HL-60 (cell line): ENCODE measurements at places on chromosomes 12 and 14.

DNA sequence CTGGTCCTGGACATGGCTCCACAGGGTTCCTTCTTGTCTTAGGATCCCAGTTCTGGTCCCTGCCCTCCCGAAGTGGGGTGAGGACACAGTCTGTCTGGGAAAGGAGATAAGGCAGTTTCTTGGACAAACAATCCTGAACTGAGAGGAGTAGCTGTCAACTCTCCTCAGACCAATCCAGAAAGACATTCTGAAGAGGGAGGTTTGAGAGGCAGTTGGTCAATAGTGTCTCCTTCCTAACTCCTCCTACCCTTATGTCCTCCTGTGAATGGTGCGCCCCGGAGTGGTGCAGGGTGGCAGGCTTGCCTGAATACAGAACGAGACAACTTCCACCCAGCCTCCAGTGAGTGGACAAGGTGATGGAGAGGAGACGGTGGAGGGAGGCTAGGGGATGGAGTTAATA is 15.4 kb upstream of the ASIC1 start:
- DNase-seq: no peak

DNA sequence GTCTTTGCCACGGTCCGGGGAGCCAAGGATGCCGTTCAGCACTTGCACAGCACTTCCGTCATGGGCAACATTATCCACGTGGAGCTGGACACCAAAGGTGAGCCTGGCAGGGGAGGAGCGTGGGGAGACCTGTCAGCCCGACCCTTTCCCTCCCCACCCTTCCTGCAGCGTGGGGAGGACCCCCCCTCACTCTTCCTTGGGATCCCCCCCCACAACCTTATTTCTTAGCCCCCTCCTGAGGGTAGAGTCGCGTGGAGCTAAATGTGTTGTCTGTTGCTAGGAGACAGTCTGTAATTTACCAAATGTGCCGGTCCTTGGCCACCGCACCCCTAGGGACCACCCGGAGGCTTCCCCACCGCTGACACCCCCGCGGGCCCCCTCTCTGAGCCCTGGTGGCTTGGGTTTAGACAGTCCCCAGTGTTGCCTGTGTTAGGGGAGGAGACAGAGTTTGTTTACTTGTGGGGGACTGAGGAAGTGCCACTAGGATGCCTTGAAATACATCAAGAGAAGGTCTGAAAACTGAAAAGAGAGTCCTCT is 2.3 kb downstream of the SETD1B start:
- no peak for DNase-seq

- no peak for DNase-seq
These were observed 1070.6 kb downstream of the TRHDE start for GRCh38 chr12:73342733-73343132.

DNA sequence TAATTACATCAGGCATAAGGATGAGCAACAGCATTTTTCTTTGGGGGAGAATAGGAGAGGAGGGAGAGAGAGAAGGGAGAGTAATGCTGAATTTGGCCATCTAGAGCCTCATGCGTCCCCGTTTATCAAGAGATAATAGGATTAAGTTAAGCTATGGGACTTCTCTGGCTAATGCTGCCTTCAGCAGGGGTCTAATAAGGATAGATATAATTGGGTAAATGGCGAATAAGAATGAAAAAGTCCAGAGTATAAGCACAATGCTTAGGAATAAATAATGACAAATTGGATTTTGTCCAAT is 470.0 kb downstream of the EGLN3 start:
- no peak for DNase-seq

- DNase-seq: no peak
These were observed 10.7 kb downstream of the GPRC5A start for GRCh38 chr12:12902036-12902435.

DNA sequence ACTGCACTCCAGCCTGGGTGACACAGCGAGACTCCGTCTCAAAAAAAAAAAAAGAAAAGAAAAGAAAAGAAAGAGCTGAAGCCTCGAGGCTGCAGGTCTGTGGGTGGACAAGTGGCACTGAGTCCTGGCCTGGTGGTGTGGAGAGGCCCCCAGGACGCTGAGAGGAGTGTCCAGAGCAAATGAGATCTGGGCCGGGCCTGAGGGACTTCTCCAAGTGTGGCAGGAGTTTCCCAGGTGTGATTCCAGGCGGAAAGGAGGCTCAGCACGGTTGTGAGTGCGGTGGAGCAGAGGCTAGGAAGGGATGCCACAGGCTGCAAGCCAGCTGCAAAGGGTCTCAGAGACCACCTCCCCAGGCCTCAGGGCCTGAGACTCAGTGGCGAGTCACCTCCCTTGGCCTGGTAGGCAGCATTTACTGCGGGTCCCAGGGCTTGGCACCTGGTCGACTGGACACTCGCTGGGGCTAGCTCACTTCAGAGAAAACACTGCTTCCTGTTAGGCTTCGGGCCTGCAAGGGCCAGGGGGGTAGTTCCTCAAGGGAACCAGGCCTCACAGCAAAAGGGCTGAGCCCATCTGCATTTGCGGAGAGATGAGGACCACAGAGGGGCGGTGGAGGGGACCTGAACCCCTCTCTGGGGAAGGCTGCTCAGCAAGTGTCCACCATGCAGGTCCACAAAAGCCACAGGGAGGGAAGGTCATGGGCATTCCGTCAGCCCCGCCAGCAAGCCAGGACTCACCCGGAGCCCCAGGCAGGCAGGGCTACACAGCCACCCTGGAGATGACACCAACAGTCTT is 11.7 kb downstream of the TTC7B start:
- no peak for DNase-seq

GRCh38 chr12:112862636-112863290 is 44.0 kb upstream of the OAS1 start:
- DNase-seq: no peak

DNA sequence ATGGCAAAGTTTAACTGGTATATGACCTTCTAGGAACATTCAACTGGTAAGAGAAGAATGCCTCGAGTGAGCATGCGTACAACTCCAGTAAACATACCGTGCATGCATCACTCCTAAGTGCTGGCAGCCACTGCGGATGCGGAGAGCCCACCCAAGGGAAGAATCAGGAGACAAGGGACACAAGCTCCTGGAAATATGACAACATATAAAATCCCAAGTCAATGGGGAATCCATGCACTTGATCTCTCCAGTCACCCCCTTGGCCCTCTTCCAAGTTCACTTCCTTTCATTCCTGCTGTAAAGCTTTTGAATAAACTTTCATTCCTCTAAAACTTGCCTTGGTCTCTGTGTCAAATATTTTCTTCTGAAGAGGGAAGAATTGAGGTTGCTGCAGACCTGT is 168.7 kb upstream of the TMCC3 start:
- DNase-seq: no peak

DNA sequence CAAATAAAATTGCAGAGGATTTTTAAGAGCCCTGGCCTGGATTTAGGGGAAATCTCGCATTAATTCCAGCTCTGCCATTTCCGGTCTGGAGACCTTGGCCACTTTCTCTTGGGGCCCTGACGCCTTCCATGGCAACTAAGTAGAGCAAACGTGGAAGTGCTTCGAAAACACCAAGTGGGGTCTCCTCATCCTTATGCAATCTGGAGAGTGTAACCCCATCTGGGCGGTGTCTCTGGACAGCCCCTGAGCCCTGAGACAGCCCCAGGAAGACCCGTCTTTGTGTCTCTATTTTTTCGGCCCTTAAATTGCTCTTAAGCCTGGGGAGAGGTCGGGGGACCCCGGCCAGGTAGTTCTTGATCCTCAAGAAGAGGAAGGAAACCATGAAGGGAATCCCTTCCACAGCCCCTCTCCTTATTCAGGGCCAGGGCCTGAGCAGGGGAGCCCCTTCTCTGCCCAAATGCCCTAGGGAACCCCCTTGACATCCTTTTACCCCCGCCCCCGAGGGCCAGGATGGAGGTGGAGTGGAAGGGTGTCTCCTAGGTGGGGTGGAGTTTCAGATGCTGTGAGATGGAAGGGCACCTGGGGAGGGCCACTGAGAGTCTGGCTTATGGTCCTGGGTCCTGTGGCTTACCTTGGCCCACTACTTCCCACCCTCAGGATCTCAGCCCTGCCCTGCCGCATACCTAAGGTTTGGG is 17.6 kb upstream of the NR4A1 start:
- no peak for DNase-seq

DNA sequence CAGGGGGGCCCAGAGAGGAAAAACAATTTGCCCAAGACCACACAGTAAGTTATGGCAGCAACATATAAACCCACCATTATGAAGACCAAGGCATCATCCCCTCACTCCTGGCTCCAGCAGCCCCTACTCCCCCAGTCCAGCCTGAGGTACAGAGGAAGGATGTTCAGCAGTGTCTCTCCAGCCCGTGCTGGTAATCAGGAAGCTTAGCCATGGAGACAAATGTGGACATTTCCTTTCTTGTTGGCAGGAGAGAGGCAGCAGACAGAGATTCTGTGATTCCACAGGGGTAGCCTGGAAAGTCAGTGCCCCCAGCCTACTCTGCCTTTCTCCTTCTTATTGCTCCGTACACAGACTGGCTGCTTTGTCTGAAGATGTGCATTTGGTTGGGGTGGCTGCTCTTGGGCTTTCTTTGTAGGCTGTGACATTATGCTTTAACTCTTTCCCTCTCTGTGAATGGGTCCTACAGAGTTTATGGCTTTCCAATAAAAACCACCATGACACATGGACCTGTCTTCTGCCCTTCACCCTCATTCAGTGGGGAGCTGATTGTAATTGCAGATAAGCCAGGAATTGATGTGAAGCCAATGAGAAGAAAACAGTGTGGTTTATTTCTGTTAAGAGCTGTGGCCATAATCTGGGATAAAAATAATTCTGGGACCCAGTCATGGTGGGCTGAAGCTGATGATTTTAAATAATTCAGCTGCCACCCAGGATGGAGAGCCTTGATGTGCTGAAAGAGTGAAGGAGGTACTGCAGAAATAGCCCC is 3.4 kb downstream of the RPH3A start:
- DNase-seq: no peak

GRCh38 chr12:2177003-2177402 is 124.2 kb downstream of the CACNA1C start:
- DNase-seq: no peak

GRCh38 chr14:102323102-102323501 is 3.6 kb downstream of the ZNF839 start:
- DNase-seq: peak; percentile 81

DNA sequence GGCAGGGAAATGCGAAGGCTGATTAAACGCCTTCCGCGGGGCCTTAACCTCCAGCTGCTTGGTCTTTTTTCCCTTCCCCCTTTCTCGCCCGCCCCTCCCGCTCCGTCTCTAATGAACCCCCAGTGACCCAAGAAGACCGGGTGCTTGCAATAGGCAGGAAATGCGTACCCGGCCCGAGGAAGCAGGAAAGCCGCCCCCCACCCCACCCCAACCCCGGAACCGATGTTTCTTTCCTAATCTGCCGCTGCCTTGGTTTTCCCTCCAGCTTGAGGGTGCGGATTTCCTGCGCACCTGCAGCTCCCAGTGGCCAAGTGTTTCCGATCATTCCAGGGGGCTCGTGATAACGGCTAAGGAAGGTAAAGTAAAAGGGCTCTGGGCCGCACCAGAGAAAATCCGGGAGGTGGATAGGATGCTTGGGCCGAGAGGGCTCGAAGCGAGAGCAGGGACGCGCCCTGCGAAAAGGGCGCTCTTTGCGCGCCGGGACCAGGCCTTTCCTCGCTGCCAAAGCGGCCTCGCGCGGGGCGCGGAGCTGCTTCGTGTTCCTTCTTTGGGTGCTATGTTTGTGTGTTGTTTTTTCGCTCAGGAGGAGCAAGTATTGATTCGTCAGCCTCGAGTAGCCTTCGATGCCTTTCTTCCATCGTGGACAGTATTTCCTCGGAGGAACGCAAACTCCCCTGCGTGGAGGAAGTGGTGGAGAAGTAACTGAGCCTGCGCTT is 983 bp downstream of the MYF6 start:
- DNase-seq: no peak

GRCh38 chr14:99408286-99408970 is 72.2 kb downstream of the SETD3 start:
- no peak for DNase-seq

DNA sequence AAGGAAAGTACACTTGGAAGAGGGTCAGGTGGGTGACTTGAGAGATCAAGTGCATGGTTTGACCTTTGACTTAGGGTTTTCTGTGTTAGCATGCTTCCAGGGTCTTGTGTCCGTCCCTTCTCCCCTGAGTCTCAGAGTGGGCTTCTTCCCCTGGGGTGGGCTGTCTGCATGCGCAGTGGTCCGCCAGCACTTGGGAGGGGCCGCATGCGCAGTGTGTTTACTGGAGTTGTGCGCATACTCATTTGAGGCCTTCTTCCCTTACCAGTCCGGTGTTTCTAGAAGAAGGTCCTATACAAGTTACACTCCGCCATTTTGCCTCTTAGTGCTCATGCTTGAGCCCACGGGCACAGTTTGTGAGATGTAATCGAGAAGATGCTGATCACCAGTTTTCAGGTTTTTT is 58.5 kb downstream of the RIN3 start:
- DNase-seq: no peak

- DNase-seq: no peak
These were observed 18.9 kb downstream of the VSX2 start for GRCh38 chr14:74257941-74258763.

DNA sequence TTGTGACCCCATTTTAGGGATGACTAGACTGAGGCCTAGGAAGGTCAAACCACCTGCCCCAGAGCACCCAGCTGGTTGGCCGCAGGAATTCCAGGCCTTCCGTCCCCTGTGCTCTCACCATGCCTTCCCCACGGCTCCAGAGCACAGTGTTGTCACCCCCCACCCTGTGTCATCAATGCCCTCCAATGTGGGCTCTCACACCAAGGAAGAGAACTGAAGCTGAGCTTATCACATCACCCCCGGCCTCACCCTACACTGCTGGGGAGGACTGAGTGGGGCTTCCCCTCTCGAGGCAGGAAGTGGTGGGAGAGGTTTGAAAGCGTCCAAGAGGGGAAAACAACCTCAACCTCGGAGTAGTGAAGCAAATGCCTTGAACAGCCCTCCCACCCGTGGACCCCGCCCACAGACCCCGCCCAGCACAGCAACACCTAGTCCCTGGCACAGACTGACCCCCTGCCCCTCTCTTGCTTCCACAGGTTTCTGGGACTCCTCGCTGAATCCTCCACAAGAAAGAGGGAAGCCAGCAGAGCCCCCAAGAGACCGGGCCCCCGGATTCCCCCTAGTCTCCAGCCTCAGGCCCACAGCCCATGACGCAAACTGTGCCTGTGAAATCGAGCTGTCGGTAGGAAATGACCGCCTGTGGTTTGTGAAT is 97.2 kb downstream of the LGMN start:
- peak; percentile 69 for DNase-seq

- DNase-seq: no peak
These were observed 17.4 kb downstream of the EGLN3 start for GRCh38 chr14:33933386-33933933.

GRCh38 chr14:102805371-102805891 is 28.2 kb downstream of the TRAF3 start:
- no peak for DNase-seq

DNA sequence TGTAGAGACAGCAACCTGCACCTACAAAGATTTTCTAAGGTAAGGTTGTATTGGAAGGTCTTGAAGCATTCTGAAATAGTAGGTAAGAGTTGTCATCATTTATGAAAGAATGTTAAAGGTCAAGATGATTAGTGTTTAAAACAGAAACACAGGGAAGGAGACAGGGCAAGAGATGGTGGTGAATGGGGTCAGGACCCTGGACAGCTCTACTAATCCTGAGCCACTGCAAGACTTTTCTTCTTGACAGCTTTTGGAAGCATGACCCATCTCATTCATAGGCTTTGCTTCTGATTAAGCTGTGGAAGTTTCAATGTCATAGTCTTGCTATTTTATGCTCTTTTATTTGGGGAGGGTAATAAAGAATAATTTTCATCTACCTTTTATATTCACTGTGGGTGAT is 75.5 kb upstream of the CAND1 start:
- DNase-seq: no peak
